ENCODE measurements at places on chromosomes 4 and X.

GRCh38 chrX:23964191-23964590, 56.4 kb downstream of the CXorf58 start:
- no peak for DNase-seq

- no peak for DNase-seq
Measured at GRCh38 chr4:108181704-108182103, 13.0 kb upstream of the LEF1 start.

GRCh38 chr4:93337196-93337595, 491.4 kb upstream of the ATOH1 start:
- DNase-seq, result no peak

DNA sequence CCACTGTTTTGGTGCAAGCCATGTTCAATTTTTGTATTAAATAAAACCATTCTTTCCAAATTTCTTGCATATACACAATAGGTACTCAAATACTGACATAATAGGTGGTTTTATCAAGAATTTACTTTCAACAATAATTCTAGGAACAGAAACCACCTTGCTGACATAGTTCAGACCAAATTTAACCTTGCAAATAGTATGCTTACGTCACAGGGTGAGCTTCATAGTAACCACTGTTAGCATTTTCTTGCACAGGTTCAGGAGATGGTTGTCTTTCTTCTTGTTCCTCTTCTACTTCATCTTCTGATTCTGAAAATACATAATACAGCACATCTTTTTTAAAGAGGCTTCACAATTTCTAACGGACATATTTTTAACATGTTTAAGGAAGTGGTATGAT, 17.6 kb downstream of the G3BP2 start:
- DNase-seq, result no peak

DNA sequence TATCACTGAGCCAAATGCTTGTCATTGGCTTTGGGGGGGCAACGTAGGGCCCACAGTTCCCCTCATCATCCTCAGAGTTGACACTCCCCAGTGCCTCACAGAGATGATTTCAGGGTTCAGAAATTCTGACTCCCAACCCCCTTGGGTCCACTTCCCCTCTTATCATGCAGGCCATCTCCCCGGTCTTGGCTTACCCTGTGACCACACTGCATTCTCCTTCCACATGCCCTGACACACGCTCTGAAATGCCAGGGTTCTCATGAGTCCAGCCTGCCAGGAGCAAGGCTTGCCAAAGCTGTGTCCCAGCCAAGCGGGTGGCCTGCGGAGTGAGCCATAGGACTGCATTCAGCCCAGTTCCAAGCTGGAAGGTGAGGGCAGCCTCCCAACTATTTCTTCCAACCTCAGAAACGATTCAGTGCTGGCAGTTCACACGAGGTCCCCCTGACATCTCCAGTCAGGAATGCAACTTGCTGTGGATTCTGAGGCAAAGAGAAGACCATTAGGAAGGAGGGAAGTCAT, 101.2 kb downstream of the SMIM20 start:
- DNase-seq, result peak; percentile 81

- no peak for DNase-seq
Measured at GRCh38 chr4:153705743-153706468, 21.8 kb downstream of the TLR2 start.

- DNase-seq, result no peak
Measured at GRCh38 chr4:87981486-87981885, 6.0 kb downstream of the SPP1 start.

DNA sequence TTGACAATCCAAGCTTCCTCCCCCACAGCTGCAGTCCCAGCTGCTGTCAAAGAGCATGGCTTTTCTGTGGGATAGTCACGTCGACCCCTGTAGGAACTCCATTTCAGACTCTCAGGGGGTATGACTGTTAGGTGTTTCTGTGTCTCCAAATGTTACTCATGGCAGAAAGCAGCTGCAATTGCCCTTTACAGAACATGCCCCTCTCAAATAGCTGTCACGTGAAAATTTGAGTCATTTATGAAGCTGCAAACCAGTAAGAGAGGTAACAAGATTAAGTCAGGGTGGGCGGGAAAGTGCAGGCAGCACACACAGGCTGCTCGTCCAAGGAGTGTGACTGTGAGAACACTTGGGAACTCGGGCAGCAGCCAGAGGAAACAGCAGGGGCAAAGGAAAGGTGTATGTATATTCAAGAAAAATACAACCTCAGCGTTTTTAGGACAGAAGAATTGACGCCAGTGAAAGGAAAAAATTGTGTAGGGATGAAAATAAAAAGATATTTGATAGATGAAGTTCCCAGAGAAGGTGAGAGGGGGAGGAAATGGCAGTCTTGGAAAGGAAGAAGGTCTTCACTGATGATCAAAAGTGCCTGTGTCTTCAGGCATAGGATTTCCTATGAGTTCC, 66.5 kb upstream of the TMEM184C start:
- DNase-seq, result peak; percentile 72

DNA sequence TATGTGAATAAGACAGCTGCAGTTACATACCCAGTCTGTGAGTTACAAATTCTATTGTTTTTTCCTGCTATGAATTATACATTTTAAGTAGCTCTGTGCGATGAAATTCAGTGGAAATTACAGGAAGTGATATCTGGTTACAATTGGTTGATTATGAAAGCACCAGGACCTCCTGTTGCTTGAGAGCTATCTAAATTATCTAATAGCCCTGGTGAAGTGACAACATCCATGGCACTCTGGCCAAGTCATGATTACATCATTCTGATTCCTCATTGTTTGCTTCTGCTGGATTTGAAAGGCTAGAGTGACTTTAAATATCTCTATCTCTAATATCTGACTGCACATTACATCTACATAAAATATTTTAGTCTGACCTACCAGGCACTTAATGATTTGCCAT, 515.0 kb downstream of the CFAP47 start:
- DNase-seq, result no peak

DNA sequence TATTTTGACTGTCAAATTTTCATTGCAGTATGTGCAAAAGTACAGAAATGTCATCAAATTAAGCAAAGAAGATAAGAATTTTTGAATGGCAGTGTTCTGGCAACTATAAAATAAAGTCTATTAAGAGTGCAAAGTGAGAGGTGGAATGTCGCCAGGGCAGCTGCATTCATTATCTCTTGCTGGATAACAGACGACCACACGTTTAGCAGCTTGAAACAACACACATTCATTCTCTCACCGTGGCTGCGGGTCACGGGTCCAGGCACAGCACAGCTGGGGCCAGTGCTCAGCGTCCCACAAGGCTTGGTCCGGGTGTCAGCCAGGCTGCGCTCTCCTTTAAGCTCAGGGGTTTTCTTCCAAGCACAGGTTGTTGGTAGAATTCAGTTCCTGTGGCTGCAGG, 113.9 kb downstream of the GPR143 start:
- DNase-seq, result no peak

DNA sequence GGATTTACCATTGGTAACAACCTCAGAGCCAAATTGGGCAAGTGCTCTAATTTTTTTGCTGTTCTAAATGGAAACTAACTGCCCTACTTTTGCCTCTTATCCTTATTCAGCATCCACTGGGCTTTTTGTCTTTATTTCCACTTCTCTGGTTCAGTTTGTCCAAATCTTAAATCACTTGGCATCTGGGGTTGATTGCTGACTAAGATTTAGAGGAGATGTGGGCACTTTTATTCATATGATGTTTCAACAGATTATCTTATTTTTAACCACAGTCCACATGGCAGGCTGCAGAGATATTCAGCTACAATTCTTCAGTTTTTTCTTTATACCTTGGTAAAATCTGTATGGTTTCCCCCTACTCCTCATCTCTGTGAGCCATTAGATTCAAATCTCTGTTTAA, 1161.4 kb upstream of the PCDH7 start:
- no peak for DNase-seq

GRCh38 chr4:76800902-76801301, 97.0 kb downstream of the SOWAHB start:
- DNase-seq, result no peak

DNA sequence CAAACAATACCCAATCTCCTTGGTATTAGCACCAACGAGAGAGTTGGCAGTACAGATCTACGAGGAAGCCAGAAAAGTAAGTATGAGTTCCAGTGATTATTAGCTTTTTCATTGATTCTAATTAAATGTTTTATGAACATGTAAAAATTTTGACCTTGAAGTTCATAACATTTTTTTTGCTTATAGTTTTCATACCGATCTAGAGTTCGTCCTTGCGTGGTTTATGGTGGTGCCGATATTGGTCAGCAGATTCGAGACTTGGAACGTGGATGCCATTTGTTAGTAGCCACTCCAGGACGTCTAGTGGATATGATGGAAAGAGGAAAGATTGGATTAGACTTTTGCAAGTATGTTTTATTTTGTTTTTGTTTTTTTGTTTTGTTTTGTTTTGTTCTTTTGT, 10.1 kb downstream of the DDX3X start:
- no peak for DNase-seq

GRCh38 chr4:114997576-114998247, 115.7 kb downstream of the NDST4 start:
- peak; percentile 3 for DNase-seq

DNA sequence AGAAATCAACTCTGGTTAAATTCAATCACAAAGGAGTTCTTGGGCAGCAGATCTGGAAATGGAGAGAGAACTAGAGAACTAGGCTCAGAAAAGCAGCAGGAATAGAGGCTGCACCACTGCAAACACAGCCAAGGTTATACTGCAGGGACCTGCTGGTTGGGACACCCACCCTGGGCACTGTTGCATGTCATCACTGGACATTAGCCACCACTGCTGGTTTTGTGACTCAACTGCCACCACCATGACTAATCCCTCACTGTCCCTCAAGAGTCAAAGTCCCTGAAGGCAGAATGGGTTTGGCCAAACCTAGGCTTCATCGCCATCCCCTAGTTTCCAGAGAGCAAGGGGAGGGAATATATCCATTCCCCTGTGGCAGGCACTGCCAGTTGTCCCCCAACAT, 38.1 kb upstream of the IRAK1 start:
- no peak for DNase-seq

GRCh38 chrX:13258052-13258444, 61.8 kb downstream of the ATXN3L start:
- DNase-seq, result no peak
